ENCODE measurements at places on chromosomes 13 and 19.

GRCh38 chr13:73096173-73096572 is 37.4 kb downstream of the KLF5 start:
- ATAC-seq: no peak

- ATAC-seq: no peak
Observed at GRCh38 chr13:113748101-113748861, 10.7 kb upstream of the TMEM255B start.

DNA sequence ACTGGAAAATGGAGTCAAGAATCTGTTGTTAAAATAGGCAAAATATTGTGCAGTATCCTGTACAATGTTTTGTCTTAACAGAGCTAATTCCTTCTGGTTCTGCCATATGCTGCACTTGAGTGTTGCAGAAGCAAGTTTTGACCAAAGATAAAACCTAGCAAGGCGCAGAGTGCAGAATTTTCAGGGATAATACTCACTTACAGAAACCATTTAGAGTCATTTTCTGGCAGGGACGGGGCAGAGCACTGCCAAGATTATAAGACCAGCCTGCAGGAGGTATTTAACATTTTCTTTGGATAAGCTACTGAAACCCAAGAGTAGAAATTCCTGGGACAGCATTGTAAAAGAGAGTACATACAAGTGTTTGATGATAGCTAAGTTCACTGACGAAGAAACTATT is 159.5 kb upstream of the EDNRB start:
- no peak for ATAC-seq

- ATAC-seq: peak; percentile 94
Observed at GRCh38 chr13:105139380-105140285, 1395.8 kb downstream of the EFNB2 start.

DNA sequence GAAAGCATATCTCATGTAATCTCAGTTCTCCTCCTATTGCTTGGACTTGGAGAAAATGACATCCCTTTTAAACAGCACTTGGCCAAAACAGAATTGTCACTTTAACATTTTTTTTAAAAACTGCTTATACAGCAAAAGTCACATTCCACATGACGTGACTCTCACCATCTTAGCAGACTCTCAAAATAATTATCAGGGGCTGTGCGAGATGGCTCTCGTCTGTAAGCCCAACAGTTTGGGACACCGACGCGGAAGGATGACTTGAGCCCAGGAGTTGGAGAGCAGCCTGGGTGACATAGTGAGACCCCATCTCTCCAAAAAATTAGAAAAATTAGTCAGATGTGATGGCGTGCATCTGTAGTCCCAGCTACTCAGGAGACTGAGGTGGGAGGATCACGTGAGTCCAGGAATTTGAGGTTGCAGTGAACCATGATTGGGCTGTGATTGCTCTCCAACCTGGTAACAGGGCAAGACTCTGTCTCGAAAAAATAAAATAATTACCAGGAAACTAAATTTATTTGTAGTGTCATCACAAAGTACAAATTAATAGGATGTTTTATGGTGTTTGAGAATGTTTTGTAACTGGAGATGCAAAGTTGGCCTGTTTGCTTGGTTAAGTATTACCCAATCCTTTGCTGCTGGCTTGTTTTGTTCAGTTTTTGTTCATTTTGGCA is 8.8 kb downstream of the SAFB start:
- no peak for ATAC-seq

DNA sequence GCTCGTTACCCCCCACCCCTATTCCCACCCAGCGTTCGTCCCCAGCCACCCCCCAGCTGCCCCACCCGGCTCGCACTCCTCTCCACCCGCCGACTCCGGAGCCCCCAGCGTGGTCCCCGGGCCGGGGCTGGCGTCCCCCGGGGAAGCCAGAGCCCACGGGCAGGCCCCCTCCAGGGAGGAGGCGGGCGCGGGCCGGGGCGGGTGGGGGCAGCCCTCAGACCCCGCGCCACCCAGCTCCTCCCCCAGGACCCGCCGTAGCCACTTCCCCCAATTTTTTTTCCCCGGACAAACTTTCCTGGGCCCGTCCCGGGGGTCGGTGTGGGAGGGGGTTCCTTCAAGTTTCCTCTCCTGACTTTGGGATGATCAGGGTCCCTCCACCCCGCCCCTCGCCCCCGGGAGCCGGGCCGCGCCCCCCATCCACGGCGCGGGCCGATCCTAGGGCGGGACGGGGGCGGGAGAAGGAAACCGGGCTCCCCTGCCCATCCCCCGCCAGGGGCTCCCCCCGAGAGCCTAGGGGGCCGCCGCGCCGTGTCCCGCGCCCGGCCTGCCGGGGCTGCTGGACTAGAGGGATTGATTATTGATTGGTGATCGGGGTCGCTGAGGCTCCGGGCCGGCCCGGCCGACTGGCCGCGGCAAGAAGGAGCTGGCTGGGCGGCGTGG is 927 bp upstream of the TSHZ3 start:
- ATAC-seq: no peak

DNA sequence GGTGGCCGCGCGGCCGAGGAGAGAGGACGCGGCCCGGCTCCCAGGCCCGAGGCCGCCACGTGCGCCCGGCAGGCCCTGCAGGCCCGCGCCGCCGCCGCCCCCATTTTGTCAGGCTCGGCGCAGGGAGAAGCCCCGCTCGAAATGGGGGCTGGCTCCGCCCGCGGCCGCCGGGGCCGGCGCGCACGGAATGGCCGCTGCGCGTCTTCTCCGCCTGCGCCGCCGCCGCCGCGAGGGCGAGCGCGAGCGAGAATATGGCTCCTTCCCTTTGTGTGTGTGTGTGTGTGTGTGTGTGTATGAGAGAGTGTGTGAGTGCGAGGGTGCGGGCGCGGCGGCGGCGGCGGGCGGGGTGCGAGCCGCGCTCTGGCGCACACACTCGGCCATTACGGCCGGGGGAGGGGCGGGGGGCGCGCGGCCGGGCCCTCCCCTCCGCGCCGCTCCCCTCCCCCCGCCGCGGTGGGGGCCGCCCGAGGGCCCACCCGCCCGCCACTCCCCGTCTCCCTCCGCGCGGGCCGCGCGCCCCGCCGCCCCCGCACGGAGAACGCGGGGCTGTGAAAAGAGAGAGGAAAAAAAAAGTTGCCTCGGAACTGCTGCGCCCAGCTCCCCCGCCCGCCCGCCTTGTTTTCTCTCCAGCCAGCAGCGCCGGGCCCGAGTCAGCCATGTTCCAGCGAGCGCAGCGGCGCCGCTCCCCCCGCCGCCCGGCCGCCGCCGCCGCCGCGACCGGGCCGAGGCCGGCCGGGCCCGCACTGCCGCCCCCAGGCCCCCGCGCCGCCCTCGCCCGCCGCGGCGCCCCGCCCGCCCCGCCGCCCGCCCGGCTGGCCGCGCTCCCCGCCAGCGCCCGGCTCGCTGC is 1.0 kb downstream of the HMGB1 start:
- peak; percentile 33 for ATAC-seq
